ENCODE measurements at places on chromosomes 1 and 21.

- H3K27me3 ChIP-seq: no peaks in the 10 kb centered on the region
- H3K4me1 ChIP-seq: no peaks in the 10 kb centered on the region
- no peak overlapping the region for H3K4me3 ChIP-seq
- no peak overlapping the region for H3K27ac ChIP-seq
- no peak for DNase-seq
Observed at GRCh38 chr1:79460773-79461436, 454.4 kb upstream of the ADGRL4 start.

GRCh38 chr1:48817505-48818114 lies 40.9 kb upstream of the BEND5 start:
- no peak overlapping the region for H3K4me3 ChIP-seq
- no peaks in the 10 kb centered on the region for H3K4me1 ChIP-seq
- H3K36me3 ChIP-seq: no peaks in the 10 kb centered on the region
- no peaks in the 10 kb centered on the region for H3K27me3 ChIP-seq

- peak overlapping the region; percentile 73 for H3K27ac ChIP-seq
- no peaks in the 10 kb centered on the region for H3K27me3 ChIP-seq
- peaks cover 22% of the 10 kb centered on the region for H3K4me1 ChIP-seq
- DNase-seq: no peak
- H3K4me3 ChIP-seq: peak overlapping the region; percentile 94
- no peaks in the 10 kb centered on the region for H3K36me3 ChIP-seq
Observed at GRCh38 chr1:147243841-147244240, 1.4 kb downstream of the CHD1L start.

GRCh38 chr1:25641931-25642573 lies 25.5 kb downstream of the MAN1C1 start:
- no peaks in the 10 kb centered on the region for H3K36me3 ChIP-seq
- H3K27me3 ChIP-seq: no peaks in the 10 kb centered on the region
- peak overlapping the region; percentile 51 for H3K4me3 ChIP-seq
- DNase-seq: peak; percentile 31

DNA sequence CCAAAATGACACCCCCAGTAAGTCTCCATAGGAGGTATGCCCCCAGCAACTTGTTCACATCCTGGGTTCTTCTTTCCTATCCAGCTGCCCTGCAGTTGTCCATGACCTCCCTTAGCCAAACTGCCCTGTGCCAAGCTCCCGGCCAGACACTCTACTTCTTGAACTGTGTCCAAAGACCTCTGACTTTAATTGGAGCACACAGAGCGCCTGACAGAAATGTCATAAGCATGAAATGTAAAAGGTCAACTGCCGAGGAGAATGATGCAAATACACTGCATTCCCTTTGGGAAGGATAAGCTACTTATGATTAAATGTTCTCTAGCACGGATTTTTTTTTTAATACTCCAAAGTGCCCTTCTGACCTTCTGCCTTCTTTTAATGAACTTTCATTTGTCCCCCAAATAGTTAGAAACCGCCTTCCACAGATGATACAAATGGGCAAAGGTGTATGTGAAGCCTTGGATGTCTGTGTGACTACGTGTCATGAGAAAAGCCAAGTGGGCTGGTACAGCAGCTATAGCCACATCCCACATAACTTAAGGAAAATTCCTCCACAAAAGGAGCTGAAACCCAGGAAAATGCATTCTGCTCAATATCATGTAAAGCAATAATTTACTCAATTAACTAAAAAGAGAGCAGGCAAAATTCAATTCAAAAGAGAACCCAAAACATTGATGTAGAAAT lies 26.8 kb downstream of the PALMD start:
- H3K27ac ChIP-seq: no peak overlapping the region
- H3K27me3 ChIP-seq: no peaks in the 10 kb centered on the region
- no peak overlapping the region for H3K4me3 ChIP-seq
- no peaks in the 10 kb centered on the region for H3K36me3 ChIP-seq
- no peaks in the 10 kb centered on the region for H3K4me1 ChIP-seq
- no peak for DNase-seq

DNA sequence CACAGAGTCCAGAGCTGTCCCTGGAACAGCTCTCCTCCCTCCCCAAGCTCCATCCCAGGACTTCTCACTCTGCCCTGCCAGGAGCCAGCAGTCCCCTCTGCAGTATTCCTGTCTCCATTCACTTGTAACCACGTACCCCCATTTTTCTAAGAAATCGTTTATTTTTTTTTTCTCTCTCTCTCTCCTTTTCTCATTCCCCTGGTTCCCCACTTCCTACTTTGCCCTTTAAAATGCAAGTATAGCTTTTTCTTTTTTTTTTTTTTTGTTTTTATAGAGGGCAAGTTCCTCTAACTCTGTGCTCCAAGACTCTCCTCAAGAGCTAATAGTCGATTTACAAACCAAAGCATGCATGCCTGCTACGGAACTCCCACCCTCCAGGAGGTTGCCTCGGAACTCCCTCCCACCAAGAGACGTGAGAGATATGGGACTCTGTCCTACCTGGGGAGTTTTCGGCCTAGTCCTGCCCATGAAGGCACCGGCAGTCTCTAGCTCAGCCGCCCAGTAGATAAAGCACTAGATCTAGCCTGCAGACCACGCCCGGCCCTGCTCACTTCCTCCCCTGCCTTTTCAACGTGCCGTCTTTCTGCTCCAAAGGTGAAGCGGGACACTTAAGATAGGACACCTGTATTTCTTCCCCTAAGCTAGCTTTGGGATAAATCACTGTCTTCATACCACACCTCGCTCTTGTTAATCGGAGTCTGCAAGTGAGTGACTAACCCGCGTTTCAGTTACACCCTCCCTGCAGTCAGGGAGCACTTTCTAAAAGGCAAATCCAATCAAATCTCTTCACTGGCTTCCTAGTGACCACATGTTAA lies 27.7 kb downstream of the TNFRSF9 start:
- DNase-seq: no peak
- H3K4me1 ChIP-seq: peaks cover 7% of the 10 kb centered on the region
- no peak overlapping the region for H3K4me3 ChIP-seq
- H3K27me3 ChIP-seq: no peaks in the 10 kb centered on the region
- H3K36me3 ChIP-seq: no peaks in the 10 kb centered on the region
- no peak overlapping the region for H3K27ac ChIP-seq

DNA sequence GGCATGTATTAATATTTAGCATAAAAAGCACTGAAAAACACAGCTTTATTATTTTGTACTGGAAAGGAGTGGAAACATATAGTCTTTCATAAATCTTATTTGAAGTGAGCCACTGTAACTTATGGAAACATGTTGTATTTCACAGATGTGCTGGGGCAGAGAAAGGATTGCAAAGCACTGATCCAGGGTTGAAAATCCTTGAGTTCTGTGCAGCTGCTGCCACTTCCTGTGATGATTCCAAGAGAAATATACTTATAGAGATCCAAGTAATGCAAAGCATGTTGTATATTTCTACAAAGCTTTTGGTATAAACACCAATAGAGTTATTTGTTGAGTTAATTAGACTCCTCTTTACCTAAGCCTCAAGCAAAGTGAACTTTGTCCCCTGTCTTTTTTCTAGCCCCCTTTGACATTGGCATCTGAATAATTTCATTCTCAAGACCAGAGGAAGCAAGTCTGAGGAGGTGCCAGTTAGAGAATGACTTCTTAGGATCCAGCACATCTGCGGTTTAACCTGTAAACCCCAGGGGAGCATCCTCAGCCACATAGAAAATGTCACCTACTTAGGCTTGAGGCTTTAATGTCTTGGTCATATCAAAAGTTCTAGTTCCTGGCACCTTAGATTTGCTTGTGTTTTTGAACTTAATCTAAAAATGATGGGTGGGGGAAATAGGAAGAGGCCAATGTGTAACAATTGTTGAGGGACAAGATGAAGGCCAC lies 173.3 kb downstream of the FASLG start:
- no peak overlapping the region for H3K4me3 ChIP-seq
- no peaks in the 10 kb centered on the region for H3K27me3 ChIP-seq
- no peak for DNase-seq
- H3K27ac ChIP-seq: no peak overlapping the region
- H3K36me3 ChIP-seq: no peaks in the 10 kb centered on the region

DNA sequence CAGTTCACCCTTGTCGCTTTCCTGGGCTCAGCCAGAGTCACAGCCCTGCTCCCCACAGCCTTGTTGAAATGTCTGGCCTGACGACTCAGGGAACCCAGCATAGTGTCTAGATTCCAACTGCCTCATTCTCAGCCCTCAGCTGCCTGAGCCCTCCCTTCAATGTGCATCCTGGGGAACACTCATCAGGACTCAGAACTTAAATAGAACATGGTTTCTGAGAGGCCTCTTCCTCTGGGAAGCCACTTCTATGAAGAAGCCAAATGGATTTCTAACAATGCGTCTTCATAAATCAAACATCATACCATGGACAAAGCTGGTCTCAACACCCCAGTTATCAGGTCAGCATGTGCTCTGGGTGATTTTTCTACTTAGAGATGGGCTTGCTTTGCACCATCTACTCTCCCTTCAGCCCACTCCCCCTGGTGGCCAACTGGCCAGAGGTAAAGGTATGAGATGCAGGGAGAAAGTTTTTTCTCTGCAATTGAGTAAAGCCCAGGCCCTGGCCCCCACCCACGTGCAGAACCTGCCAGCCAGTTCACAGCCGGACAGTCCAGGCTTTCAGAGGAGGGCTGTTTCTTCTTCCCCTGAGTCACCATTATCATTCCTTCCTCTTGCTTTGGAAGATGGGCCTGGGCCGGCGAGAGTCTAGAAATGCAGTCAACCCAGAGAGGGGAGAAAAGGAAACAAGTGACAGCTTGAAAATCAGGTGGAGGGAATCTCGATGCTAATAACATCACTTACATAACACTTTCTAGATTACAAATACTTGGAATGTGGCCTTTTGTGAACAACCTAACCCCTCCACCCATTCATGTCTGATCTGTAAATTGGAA lies 32.1 kb downstream of the CD244 start:
- H3K27ac ChIP-seq: no peak overlapping the region
- no peaks in the 10 kb centered on the region for H3K27me3 ChIP-seq
- no peak overlapping the region for H3K4me3 ChIP-seq
- peak; percentile 64 for DNase-seq

DNA sequence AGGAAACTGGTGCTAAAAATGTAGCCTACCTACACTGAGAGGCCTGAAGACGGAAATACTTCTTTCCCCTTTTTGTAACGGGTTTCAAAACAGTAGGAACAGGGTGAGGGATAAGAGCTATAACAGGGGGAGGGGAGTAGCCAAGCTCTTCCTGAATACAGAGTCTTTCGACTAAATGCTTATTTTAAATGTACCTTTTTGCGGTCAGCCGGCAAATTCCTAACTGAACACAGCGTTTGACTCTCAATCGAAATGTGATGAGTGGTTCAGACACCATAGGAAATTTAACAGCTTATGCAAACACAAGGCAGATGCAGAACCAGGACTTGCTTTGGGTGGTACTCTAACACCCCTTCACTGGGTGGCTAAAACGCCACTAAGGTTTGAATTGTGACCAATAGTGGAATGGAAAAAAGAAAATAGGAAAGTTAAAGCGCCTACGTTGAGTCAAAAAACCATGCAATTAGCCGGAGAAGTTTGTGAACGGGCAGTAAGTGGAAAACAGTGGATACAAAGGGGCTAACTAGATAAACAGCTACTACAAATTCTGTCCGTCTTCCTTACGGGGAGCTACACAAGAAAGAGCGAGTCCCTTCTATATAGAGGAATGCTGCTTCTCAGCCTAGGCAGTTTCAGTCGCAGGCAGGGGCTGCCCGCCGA lies 1.7 kb downstream of the EGLN1 start:
- H3K27ac ChIP-seq: peak overlapping the region; percentile 64
- peaks cover 40% of the 10 kb centered on the region for H3K4me1 ChIP-seq

DNA sequence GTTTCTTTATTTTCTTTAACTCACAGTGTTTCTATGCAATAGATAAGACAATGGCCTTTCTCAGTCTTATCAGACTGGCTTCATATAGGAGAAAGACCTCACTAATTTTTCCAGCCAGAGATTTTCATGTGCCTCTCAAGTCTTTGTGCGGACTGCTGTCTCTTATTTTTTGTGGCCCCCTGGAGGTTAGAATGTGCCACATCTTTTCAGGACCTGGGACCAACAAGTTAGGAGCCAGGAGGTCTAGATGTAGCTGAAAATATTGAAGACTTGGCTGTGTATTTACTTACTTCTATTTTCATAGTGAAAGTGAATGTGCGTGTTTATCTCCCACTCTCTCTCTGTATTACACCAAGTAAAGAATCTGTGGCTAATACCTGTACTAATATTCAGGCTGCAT lies 42.1 kb upstream of the CFHR3 start:
- no peak for DNase-seq
- no peaks in the 10 kb centered on the region for H3K36me3 ChIP-seq
- no peaks in the 10 kb centered on the region for H3K4me1 ChIP-seq

DNA sequence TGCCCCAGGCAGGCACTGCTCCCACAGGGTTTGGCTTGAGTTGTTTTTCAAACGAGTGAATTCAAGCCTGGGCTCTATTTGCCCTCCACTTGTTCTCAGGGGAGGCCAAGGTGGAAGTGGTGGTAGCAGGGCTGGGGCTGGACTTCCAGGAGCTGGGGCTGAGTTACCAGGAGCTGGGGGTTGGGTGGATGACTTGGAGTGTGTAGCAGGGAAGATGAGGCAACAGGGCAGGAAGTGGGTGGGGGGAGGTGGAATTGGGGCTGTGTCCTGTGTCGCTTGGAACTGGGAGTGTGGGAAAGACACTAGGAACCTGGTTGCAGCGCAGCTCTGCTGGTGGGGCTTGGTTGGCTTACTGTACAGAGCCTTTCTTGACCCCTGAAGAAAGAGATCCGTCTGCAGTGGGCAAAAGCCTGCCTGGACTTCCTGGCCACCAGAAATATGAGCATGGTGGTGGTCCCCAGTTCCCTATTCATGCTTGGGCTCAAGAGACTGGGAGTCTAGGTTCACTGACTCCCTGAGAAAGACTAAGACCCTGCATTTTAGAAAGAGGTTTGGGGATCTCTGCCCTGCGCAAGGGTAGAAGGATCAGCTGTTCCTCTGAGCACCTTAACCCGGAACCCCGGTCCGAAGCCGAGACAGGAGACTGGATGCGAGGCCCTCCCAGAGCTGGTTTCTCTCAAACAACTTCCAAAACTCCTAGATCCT lies 3.1 kb downstream of the TFAP2E start:
- H3K27me3 ChIP-seq: no peaks in the 10 kb centered on the region
- DNase-seq: no peak
- H3K4me1 ChIP-seq: peaks cover 20% of the 10 kb centered on the region
- no peak overlapping the region for H3K27ac ChIP-seq

DNA sequence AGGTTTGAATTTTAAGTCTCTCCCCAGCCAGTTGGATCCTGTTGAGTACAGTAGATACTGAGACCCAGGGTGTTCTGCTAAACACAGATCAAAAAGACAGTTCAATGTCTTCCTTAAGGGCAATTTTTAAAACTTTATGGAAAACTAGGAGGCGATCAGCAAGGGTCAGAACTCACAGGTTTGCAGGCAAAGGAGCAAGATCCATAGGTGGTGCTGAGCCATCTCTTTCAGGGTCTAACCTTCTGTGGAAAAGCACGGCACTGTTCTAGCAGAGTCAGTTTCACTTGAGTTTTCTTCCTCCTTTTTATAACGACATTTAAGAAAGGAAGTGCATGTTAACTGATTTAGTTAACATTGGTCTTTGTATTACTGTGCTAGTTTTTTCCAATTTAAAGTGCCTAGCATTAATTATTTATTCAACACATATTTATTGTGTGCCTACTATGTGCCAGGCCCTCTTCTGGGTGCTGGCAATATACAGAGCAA lies at the start of gene CD84:
TSS of gene CD84 (minus strand) at position 281 of the 486 bp plus-strand sequence. CDS start at position 222, 59 bp downstream.
- no peaks in the 10 kb centered on the region for H3K27me3 ChIP-seq
- H3K4me1 ChIP-seq: peaks cover 59% of the 10 kb centered on the region
- H3K27ac ChIP-seq: peak within 1 kb of the TSS; percentile 81

All from CD8-positive, alpha-beta memory T cell (primary cell).